Memory B cell (primary cell): ENCODE measurements at places on chromosomes 2 and 18.

- no peak for DNase-seq
These were observed 25.5 kb downstream of the TANC1 start for GRCh38 chr2:158993721-158994587.

DNA sequence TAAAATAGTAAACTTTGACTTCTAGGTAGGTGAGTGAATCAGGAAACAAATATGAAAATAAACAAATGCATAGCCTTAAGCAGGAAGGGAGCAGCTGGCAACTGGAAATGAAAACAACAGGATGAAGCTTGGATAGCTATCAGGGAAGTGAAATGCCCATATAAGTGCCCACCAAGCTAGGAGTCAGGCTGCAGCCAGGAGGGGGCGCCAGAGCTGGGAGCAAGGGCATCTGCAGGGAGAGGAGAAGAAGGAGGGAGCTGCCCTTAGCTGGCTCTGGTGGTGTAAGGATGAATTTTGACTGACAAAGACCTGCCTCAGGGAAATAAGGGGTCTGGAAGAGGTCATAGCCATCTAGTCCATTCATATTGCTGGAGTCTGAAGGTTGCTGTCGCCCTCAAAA lies 298.3 kb downstream of the TDRD15 start:
- DNase-seq, result no peak

GRCh38 chr2:9847140-9847539 lies 3.9 kb downstream of the TAF1B start:
- DNase-seq, result no peak

DNA sequence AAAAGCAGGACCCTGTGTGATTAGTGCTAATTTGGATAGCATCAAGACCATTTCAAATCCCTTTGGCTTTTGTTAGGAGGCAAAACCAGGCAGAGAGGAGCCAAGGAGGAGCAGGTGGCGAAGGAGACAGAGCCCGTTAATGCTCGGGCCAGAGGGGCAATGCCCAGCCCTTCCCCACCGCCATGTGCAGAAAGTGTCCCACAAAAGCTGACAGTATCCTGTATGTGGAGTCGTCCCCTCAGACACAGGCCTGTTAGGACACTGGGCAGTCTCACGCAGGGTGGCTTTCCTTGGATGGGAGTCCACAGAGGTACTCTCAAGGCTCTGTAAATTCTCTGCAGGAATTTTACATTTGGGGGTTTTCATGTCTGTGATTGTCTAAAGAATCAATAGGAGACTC lies 44.8 kb upstream of the TFCP2L1 start:
- DNase-seq, result no peak

DNA sequence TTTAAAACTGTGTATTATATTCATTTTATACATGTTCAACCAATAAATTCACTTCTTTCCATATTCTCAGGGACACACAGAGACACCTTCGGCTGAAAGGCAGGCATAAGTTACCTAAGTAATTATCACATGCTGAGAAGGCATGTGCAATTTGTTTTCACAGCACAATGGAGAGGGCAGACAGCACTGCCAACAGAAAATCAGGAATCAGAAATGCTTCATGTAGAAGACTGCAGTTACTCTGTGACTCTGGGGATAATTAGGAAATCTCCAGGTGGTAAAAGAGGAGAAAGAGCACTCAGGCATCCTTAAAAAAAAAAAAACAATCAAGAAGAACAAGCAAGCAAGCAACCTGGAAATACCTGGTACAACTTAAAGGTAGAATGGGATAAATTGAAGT lies 49.3 kb downstream of the DSEL start:
- DNase-seq, result no peak

GRCh38 chr2:160909781-160910242 lies 250.4 kb upstream of the TANK start:
- no peak for DNase-seq

- no peak for DNase-seq
These were observed 833.7 kb upstream of the CHAC2 start for GRCh38 chr2:52933878-52934277.

DNA sequence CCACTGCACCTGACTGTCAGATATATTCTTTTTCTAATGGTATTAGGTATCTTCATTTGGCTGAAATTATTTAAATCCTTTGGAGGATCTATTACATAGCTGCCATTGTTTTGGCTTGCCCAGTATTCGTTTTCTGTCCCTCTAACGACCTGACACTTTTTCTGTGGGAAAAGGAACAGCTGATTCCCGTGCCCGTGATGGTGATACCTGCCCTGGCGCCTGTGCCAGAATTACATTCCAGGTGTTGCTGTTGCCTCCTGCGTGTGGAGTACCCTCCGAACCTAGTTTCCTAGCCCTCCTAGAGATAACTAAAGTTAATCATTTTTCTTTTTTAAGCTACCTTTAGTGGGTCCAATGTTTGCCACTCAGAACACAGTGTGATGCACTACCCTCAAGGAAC lies 14.0 kb downstream of the HOXD1 start:
- DNase-seq, result no peak

DNA sequence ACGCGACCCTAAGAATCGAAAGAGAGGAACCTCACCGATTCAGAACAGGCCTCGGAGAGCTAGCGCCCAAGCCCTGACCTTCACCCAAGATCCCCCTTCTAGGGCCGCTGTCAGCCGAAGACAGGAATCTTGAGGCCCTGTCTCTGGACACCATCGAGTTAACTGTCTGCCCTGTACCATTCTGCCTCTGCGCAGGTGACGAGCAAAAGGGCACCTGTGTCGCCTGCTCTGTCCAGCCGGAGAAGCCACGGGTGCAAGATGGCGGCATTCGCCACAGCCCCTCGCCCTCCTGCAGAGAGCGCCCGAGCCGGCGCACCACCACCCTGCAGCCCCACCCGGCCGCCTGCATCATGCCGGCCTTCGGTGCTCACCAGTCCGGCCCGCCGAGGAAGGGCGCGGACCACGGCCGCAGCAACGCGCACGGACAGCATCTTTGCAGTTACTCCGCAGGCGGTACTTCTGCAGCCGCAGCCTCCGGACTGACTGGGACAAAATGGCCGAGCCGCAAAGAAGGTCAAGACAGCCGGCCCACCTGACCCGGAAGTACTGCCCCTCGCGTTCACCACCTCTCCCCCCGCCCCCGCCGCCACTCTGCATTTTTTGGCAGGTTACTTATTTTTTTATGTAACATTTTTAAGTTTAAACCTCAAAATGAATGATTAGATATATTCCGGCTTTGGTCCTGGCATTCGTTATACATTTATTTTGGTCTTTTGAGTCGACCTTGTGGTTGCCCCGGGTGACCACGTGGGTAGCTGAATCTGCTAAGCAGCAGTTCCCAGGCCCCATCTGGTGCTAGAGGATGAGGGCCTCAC lies at the start of gene ATP5F1A:
Gene ATP5F1A (minus strand): TSS at position 496 of the 815 bp plus-strand sequence. CDS start 65 bp downstream, at position 431.
- DNase-seq, result peak; percentile 77

DNA sequence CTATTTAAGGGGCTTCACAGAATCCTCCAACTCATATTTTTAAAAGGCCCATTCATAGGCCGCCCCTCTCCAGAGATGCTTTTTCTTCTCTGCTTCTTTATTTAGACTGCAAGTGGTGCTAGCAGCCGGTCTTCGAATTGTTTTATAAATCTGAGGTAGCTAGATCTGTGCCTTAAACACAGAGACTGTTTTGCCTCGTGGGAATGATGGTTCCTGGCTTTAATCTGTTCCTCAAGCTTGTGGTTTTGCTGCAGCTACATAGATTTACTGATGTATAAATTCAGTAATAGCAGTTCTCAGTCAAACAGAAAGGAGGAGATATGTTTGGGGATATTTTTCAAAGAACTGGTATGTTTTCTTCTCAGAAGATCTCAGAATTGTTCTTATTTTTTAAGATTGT lies 45.3 kb downstream of the TNFRSF11A start:
- DNase-seq, result no peak

DNA sequence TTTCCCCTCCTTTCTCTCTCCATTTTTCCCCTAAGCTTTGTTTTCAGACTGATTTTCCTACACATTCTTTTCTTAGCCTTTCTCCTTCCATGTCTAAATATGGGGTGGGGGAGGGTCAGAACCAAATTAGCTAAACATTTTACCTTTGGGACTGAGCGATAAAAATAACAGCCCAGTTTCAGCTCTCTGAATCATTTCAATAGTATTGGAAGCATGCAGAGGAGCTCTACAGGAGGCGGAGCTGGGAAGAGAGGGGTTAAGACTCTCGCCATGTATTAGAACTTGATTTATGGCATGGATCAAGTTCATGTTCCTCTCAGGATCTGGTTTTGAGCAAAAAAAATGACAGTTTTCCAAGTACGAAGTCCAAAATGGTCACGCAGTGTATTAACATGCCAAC lies 109.1 kb downstream of the CPO start:
- DNase-seq, result no peak

DNA sequence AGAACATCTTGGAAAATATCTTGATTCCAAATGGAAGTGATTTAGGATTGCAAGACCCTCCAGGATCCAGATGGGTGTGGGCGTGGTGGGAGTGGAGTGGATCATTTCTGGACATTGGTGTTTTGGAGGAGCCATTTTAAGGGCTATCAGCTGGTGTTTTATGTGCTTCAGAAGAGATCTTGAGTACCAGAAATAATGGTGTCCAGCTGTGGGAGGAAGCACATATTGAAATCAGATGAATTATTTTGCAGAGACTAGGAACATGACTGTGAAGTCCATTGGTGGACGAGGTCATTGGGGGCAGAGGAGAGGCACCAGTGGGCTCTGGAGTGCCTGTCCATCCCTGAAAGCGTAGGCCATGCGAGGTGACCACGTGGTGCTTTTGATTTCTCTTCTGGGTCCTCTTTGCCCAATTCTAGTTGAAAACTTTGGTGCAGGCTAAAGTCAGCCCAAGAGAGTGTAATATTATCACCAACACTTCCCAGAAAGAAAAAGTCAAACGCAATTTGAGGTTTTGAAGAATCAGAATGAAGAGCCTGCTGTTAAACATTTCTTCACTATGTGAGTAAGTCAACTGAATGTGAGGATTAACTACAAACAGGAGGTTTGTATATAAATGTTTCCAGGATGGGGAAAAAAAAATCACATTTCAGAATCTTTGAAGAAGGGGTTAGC lies 31.6 kb downstream of the RNF144A start:
- DNase-seq, result no peak

DNA sequence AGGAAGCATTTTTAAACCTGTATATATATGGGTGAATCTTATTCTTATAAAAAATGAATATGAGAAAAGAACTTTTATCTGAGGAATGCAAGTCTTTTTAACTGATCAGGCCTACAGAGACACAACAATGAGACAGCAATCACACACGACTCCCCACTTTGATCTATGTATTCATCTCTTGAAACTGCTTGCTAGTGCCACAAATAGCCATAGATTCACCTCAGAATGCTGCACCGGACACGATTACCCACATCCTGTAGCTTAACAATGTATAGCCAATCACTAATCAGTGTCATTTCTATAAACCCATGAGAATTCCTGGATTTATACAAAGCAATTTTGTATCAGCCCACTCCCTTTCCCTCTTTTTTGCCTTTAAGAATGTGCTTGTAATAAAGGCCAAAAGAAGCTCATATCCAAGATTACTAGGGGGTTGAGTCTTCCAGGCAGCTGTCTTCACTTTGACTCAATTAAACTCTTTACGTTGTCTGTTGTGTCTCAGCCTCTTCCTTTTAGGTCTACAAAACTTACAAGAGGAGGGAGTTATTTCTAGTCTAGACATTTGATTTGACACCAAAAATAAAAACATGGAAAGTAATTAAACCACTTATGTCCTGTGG lies 94.9 kb downstream of the MBD2 start:
- DNase-seq, result no peak

DNA sequence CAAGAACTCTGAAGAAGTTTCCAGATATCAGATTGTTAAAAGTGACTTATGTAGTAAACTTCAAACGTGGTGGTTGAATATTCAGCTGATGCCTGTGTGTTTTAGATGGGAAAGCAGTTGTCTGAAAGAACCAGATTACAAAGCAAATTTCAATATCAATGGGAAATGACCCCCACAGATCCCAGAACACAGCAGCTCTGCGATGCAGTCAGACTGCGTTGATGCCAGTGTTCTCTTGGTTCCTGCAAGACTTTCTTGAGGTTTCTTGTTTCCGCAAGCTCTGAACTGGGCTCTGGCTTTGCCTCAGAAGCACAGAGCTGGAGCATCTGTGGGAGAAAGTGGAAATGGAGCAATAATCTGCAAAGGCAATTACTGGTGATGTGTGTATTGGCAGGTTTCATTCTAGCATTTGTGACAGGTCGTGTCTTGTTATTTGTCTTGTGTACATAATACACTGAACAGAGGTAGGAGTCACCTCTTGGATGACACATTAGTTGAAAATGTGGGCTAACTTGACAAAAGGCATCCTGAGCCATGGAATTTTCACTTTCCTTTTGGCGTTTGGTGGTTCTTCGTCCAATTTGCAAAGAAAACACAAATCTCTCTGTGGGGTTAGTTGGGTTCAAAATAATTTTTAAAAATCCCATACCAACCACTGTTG lies 10.8 kb upstream of the LYPD6B start:
- no peak for DNase-seq

GRCh38 chr18:50006470-50007046 lies 188.4 kb downstream of the MYO5B start:
- no peak for DNase-seq
